NCI-H524 (cell line): ENCODE measurements at places on chromosomes 3 and 15.
A peak's percentile ranks its signal among the peaks of the same experiment; 100 is the strongest.

DNA sequence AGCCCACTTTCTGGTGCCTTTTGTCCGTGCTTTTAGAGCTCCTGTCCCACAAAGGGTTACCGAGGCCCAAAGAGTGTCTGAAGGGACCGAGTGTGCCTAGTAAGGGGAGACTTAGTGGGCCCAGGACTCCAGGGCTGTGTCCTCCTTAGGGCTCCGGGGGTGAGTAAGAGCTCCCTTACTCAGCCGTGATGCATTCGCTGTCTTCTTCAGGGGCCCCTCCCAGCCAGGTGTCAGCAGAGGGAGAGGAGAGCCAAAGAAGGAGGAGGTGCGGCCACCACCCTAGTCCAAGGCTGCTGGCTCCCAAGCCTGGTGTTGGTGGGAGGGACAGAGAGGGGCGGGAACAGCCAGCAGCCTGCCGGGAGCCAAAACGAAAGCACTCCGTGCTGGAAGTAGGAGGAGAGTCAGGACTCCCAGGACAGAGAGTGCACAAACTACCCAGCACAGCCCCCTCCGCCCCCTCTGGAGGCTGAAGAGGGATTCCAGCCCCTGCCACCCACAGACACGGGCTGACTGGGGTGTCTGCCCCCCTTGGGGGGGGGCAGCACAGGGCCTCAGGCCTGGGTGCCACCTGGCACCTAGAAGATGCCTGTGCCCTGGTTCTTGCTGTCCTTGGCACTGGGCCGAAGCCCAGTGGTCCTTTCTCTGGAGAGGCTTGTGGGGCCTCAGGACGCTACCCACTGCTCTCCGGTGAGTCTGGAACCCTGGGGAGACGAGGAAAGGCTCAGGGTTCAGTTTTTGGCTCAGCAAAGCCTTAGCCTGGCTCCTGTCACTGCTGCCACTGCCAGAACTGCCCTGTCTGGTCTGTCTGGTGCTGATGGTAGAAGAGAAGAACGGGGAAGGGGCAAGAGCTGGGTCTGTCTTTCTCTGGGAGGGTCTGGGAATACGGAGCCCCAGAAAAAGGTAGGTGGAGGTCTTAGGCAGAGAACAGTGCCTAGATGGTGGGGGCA, at the start of gene IL17RC:
Gene IL17RC (plus strand): TSS at position 365 of the 947 bp plus-strand sequence. CDS start 218 bp downstream, at position 583.
- DNase-seq: peak; percentile 82

GRCh38 chr3:171883893-171884279, 40.7 kb downstream of the TMEM212 start:
- no peak for DNase-seq

- DNase-seq: no peak
Measured at GRCh38 chr3:84039099-84039498, 919.7 kb upstream of the CADM2 start.

DNA sequence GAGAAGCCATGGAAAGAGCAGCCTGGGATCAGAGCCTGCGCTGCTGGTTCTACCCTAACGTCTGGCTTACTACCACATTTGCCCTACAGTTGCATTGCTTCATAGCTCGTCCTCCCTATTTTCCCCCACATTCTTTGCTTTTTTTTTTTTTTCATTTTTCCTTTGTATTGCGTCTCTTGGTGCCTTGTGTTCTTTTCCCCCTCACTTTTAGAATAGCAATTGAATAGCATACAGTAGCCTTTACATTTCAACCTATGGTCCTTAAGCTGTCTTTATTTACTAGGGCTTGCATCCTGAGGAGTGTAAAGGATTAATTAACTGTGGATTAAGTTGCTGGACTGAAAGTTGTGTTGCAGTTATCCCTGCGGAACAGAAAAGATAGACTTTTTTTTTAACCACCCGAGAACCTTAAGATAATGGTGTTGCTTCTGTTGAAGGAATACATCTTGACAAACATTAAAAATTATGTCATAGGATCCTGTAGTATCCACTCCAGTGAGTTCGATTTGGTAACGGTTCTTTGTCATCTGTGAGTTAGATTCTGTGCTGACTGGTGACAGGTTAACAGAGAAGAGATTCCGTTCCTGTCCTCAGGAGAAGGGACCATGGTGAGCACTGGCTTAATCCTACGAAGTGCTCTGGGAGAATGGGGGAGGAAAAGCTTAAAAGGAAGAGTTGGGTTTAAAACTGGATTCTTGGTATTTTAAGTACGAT, 417.4 kb upstream of the NAALADL2 start:
- peak; percentile 62 for DNase-seq

DNA sequence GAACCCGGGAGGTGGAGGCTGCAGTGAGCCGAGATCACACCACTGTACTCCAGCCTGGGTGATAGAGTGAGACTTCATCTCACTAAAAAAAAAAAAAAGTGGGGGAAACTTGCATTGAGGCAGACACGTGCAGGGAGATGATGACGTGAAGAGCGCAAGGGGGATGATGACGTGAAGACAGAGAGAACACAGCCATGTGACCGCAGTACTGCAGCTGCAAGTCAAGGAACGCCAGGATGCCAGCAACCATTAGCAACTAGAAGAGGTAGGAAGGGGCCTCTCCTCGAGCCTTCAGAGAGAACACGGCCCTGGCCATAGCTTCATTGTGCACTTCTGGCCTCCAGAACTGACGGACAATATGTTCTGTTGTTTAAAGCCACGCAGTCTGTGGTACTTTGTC, 28.3 kb downstream of the RFT1 start:
- no peak for DNase-seq
